ENCODE measurements at places on chromosomes 11 and 22.
A peak's percentile ranks its signal among the peaks of the same experiment; 100 is the strongest.

DNA sequence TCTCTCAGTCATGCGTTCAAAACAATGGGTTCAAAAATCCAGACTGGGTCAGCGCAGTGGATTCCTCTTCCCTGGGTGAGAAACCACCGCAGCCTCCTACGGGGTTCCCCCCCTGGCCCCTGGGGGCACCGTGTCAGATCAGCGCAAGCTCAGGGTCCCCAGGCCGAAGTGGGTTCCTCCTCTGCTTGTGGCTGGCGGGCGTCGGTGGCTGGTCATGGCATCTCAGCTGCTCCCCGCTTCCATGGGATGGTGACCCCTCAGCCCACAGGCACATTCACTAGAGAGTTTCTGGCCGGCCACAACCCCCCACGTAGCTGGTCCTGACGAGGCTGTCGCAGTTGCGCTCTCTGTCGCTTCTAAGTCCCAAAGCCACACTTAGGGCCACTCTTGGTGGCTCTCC is 389.8 kb downstream of the TBC1D22A start:
- no peak for DNase-seq

DNA sequence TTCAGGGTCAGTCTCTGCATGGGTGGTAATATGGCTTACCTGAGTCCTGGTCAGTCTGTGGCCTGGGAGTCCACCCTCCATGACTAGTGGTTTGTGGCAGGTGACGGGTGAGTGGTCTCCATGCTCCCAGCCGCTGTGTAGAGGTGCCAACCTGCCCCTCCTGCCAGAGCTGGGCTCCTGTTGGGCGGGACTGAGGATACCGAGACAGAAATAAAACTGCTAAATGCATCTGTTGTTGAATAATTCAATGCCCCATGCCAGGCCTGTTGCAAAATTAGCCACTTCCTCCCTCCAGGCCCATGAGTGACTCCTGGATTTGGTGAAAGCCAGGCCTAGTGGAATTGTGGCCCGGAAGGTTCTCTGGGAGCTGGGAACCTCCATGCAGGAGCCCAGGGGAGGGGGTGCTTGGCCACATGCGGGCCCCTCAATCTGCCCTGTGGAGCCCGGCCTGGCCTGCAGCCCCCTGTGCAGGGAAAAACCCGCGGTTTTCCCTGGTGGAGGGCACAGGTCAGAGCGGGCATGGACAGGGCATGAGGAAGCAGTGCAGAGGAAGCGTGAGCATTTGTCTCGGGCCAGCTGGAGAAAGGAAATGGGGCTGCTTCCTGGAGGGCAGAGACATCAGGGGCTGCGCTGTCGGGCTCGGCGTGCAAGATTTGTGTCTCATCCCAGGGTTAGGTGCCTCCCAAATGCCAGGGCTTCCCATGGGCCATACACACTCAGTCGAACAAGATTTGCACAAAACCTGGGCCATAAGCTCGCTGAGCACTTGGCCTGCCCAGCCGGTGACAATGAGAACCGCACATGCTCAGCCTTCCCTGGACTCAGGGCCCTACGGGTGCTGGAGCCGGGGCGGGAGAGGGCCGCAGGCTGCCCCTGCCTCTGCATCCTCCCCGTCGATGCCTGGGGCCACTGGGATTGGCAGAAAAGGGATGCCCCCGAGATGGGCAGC is 66.9 kb downstream of the KCNQ1 start:
- no peak for DNase-seq

DNA sequence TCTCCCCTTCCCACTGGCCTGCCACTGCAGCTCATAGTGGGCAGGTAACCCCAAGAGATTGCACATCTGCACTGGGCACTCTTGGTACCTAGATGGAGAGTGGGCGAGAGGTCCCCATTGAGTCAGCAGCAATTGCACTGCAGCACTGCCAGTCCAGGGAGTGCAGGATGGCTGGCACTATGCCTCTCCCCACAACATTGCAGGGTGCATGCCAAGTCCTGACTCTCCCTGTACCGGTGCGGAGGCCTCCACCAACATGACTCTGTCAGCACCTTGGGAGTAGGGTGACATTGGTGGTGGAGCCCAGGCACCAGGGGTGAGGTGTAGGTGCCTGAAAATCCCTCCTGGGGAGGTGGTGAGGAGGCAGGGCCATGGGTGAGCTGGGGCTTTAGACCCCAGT is 82.2 kb downstream of the TRAF6 start:
- no peak for DNase-seq

- no peak for DNase-seq
Measured at GRCh38 chr11:71286701-71287643, 34.6 kb upstream of the SHANK2 start.

GRCh38 chr22:19194766-19195536 is 16.4 kb upstream of the SLC25A1 start:
- no peak for DNase-seq

DNA sequence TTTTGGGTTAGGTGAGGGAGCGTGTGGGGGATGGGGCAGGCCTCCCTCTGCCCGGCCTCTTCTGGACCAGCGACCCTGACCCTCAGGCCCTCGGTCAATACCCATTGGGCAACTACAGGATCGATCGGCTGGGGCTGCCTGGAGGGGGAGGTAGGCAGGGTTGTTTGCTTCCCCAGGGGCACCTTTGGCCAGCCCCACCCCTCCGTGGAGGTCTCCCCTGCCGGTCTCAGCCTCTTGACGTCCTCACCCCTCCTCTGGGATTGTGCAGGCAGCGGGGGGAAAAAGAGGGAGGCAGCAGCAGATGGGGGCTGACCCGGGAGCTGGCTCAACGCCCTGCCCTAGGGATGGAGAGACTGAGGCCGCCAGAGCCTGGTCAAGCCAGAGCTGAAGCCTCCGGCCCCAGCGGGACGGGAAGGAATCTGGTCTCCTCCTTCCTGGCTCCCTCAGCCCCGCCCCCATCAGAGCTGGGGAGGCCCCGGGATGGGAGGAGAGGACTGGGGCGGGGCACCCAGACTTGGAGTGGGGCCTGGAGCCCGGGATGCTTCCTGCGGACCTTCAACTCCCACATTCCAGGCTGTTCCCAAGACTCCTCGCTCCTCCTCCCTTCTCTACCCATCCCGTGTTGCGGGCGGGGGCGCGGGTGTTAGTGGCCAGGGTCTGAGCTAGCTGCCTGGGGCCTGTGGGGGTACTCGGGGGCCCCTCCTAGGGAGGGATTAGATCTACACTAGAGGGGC is 14.4 kb upstream of the CDC42EP1 start:
- no peak for DNase-seq

- DNase-seq = no peak
Measured at GRCh38 chr11:117473481-117474091, 145.9 kb downstream of the CEP164 start.

GRCh38 chr11:46856605-46857343 is 10.7 kb upstream of the CKAP5 start:
- DNase-seq = no peak

- DNase-seq = no peak
Measured at GRCh38 chr22:23058481-23059283, 11.6 kb upstream of the GNAZ start.

- DNase-seq = no peak
Measured at GRCh38 chr22:39312410-39312809, 7.0 kb downstream of the RPL3 start.

DNA sequence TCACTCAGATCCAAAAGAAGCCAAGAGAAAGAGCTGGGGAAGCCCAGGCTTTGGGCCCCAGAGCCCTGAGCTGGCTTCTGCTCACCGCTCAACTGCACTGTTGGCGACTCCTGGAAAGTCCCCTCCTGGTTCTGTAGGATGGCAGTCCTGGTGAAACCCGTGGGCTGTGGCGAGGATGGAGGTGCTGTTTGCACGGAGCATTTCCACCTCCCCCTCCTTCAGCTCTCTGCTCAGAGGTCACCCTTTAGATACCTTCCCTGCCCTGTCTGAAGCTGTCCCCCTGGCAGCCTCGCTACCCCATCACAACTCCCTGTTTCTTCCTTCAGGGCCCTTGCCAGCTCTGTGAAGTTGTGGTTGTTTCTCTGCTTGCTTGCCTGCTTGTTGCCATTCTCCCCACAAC is 97.8 kb downstream of the MYO18B start:
- DNase-seq = no peak

DNA sequence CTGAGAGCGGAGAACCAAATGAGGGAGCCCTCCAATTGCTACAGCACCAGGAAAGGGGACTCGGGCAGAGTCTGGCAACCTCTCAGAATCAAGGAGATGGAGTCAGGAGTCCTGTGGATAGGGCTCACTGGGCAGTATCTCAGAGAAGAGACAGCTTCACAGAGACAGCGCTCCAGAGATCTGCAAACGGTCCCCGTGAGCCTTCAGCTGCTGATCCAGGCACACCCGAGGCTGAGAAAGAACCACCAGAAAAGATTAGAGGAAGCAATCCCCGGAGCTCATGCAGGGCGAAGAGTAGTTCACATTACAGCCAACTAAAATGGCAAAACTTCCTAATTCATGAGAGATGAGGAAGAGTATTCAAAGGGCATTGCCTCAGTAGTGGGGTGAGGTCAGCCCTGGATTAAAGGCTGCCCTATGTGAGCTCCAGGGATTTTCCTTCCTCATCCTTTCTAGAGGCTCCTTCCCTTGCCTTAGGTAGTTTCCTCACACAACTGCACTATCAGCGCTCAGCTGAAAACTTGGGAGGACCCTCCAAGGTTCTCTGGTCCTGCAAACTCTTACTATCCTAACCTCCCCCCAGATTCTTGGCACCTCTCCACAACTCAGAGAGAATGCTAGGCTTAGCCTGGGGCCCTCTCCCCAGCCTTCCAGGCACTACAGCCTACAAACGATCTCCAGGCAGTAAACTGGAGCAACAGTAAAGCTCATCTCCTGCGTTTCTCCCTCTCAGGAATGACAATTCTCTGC is 23.7 kb downstream of the SCN4B start:
- DNase-seq = no peak

GRCh38 chr22:23014250-23014649 is 56.1 kb upstream of the GNAZ start:
- no peak for DNase-seq

- DNase-seq = no peak
Measured at GRCh38 chr11:3880724-3881123, 25.3 kb downstream of the STIM1 start.

DNA sequence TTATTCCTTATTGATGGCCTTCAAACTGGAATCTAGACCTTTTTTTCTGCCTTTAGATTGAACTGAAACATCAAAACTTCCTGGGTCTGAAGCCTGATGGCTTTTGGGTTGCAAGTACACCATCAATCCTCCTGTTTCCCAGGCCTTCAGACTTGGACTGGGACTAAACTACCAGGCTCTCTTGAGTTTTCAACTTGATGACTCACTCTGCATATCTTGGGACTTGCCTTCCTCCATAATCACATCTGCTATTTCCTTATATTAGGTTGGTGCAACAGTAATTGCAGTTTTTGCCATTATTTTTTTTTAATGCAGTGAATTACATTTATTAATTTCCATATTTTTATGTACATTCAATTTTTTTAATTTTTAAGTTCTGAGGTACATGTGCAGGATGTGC is 7.0 kb downstream of the OR51B5 start:
- no peak for DNase-seq

GRCh38 chr11:85347291-85347690 is 279.9 kb downstream of the DLG2 start:
- DNase-seq = no peak

DNA sequence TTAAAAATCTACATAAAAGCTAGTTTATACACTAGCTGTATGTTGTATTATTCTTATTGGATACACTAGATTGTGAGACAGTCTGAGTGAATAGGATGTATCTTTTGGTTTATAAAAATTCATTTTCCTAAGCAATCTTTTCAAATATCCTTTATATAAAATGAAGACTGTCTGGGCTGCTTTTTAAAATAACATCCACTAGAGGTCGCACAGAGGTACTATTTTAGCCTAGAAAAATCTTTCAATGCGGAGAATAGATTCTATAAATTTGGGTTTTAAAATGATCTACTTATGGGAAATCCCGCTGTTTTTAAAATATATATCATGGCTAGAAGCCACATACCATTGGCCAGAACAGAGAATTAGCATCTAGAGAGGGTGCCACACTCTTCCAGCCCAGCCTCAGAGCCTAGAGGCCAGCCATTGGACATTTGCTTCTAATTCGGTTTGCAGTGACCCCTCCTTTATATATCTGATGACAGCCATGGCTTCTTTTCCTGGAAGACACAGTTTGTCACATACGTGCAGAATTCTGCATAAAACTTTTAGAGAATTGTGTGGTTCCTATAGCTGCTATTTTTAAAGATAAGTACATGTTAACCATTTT is 7.3 kb downstream of the C11orf97 start:
- DNase-seq = peak; percentile 24

DNA sequence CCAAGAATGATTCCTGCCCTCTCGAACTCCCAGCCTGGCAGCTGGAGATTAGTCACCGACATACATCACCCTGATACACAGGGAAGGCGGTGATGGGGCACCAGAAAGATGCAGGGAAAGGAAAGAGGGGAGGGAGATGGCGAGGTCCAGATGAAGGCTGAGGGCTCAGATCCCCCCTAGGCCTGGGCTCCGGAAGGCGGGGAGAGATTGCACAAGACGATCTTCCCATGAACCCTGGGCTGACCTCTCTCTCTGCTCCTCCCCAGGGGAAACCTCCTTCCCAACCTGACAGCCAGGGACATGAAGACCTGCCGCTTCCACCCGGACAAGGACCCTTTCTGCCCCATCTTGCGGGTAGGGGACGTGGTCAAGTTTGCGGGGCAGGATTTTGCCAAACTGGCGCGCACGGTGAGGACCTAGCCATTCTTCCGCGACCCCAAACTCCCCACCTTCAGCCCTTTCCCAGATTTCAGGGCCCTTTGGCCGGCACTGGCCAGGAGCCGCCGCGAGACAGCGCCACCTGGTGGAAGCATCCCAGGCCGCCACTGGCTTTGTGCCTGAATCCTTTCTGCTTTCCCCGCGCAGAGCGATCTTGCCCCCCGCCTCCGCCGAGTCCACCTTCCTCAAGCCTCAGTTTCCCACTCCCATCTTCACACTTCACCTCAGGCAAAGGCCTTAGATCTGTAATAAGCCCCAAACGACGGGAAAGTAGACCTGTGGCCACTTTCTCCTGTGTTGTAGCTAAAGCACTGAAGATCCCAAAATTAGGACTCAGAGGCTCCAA is 11.5 kb downstream of the P2RX3 start:
- DNase-seq = peak; percentile 48

DNA sequence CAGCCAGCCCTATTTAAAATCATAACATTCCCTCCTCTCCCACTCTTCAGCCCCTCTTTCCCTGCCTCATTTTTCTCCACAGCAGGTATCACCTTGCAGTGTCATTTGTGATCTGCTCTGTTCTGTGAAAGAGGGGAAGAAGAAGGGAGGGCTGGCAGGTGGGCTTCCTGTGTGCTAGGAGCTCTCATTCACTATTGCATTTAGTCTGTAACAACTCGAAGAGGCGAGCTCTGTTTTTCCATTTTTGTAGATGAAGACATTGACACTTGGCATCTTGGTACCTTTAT is 52.1 kb upstream of the CRYBB3 start:
- DNase-seq = no peak

DNA sequence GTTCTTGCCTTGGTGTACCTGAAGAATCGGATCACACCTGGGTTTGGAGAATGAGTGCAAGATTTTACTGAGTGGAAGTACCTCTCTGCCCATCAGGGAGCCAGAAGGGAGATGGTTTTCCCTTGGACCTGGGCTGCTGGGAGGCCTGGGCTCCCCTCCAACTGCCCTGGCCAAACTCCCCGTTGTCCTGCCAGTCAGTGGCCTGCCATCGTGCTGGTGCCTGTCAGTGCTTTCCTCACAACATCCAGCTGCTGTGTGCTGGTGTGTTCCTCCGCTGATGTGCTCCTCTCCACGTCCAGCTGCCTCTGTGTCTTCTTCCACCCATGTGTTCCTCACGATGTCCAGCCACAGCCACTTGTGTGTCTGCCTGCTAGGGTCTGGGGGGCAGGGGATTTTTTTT is 87.9 kb upstream of the CLPB start:
- DNase-seq = no peak

All from CD4-positive, alpha-beta memory T cell (primary cell).